AG08396 (cell line): ENCODE measurements at places on chromosomes 5 and 9.

- DNase-seq = no peak
Observed at GRCh38 chr9:90142580-90142979, 500.0 kb downstream of the DIRAS2 start.

- no peak for DNase-seq
Observed at GRCh38 chr9:87596862-87597261, 99.2 kb downstream of the DAPK1 start.

GRCh38 chr9:69463497-69464068 is 138.6 kb downstream of the ENTREP1 start:
- DNase-seq = no peak

- no peak for DNase-seq
Observed at GRCh38 chr9:124384210-124384609, 31.0 kb downstream of the PSMB7 start.

GRCh38 chr5:173642191-173642816 is 25.9 kb upstream of the BOD1 start:
- no peak for DNase-seq
